Right forelimb (tissue), 1 donor: ENCODE measurements at places on chromosomes 1 and 21.

- DNase-seq, result no peak
Observed at GRCh38 chr1:75115654-75116053, 18.5 kb upstream of the LHX8 start.

DNA sequence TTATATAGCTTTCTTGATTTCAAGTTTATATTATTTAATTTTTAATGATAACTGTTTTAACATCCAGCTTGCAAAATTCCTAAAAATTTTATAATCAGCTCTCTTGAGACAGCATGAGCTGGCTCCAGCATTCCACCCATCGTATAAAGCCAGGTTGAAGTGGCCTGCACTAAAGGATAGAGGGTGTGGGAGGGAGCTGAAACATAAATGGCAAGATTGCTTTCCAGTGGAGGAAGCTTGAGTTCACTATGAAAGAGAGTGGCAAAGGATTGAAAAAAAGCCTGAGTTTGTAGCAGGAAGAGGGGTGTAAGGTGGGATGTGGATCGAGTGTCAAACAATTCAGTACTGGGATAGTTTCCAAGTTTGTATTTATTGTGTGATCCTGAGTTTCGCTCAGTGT is 48.5 kb upstream of the ZNF644 start:
- no peak for DNase-seq

DNA sequence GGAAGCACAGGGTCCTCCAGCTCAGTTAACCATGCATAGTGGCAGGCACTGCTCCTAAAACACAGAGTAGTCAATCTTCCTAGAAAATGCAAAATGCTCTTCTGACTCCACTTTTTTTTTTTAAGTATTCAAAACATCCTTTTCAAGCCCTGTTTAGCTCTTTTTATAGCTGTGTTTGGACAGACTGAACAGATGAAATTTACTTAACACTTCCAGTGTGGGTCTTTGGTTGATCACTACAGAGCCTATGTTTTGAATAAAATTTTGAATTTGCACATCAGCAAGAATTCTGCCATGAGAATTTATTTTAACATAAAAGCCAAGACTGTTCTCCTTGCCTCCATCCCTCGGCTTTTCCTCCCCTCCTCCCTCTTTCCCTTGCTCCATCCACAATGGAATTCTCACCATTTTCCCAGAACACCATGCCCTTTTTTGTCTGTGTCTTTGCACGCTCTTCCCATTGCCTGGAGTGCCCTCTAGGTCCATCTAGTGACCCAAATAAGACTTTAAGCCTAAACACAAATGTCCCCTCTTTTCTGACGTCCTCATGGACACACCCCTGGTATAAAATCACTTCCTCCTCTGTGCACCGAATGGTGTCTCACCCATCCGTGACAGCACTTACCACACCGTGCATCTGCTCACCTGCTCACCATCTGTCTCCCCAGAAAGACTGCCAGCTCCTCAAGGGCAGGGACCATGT is 24.0 kb upstream of the CPT2 start:
- DNase-seq, result no peak

GRCh38 chr21:28543975-28544374 is 448.7 kb downstream of the LTN1 start:
- DNase-seq, result no peak
